ENCODE measurements at places on chromosomes 7 and 10.

DNA sequence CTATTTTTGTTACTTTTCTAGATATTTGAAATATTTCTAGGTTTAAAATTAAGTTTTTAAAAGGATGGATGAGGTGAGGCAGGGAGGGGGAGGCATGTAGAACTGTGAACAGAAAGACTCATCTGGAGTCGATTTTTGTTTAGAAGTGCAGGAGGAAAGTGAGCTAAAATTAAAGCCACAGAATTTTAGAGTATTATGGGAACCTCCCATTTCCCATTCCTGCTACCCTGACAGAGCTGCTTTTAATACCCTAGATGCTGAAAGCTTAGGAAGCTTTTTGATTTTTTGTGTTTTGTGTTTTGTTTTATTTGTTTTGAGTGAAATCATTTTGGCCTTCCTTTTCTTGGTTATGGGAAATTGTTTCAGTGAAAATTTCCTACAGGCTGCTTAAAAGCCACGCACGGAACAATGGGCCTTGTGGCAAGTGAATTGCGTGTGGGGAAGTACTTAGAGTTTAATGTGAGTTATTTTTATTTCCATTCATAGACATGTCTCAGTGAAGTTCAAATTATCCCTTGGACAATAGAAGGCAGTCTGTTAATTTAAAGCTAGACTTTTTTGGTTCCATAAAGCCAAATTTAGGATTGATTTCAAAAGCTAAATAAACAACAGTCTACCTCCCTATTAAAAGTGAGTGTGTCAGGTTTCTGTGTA lies 102.0 kb upstream of the HDAC9 start:
- no peak for DNase-seq

DNA sequence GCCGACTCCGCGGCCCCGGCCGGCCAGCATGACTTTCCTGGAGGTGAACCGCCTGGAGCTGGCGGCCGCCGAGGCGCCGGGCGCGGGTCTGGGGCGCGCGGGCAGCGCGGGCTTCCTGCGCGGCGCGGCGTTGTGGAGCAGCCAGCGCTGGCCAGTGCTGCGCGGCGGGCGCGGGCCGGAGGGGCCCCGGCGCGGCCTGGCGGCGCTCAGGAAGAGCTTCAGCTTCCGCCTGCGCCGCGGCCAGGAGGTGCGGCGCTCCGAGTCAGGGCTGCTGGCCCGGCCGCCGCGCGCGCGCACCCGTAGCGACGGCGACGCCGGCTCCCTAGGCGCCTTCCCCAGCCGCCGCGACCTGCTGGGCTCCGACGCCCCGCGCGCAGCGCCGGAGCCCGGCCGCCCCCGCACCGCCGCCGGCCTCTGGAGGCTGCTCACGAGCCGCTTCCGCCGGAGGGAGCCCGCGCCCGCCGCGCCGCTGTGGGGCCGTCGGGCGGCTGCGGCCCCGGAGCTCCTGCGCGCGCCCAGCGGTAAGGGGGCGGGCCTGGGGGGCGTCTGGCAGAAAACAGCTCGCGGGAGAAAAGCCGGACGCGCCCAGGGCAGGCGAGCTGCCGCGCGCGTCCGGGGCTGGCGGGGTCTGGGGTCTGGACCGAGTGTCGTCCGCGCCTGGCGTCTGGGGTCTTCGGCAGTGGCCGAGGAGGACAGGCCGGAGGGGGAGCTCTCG lies 29.0 kb downstream of the AGAP3 start:
- no peak for DNase-seq

GRCh38 chr10:49293208-49293603 lies 5.8 kb upstream of the C10orf71 start:
- DNase-seq: no peak

DNA sequence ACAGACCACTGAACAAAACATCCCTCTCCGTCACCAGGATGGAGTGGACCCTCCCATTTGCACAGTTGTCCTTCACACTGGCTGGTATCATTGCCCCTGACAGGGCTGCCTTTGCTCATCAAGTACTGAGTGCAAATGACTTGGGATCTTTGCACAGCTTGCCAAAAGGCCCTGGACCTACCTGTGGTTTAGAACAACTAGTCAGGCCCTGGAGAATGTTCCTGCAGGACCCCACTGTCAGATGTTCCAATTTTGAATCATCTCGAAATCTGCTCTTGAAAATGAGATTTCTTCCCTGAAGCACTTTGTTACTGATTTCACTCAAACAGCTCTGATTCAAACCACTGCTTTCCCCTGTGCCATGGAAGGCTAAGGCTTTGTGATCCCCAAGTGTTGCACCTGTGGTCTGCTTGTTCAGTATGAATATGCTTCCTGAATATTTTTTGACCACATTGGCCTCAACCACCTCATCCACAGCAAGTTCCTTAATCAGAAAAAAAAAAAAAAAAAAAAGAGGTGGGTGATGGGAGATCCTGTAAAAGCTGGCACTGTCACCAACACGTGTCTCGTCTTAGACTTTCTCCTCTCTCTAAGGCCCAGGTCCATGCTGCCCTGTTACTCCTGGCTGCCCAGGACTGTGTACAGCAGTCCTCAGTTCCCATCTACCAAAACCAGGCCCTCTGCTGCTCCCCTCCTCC lies 2.7 kb upstream of the AOAH start:
- DNase-seq: no peak

DNA sequence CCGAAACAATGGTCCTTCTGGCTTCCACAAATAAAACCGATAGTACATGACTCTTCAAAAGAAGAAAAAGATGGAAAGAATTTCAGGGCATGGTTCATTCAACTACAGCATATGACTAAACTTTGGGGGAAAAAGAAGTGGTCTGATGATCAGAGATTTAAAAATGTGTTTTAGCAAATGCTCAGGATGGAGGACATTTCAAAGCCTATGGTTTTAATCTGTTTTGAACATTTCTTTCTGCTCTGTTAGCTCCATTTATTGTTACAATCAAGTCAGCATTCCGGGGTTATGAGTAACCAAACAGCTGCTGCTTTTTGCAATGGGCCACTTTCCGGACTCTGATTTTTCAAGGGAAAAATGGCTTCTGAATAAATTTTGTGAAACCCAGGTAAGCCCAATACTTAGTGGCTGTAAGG lies 142.4 kb downstream of the CUBN start:
- DNase-seq: no peak

GRCh38 chr10:29780096-29780495 lies 145.3 kb upstream of the SVIL start:
- no peak for DNase-seq

DNA sequence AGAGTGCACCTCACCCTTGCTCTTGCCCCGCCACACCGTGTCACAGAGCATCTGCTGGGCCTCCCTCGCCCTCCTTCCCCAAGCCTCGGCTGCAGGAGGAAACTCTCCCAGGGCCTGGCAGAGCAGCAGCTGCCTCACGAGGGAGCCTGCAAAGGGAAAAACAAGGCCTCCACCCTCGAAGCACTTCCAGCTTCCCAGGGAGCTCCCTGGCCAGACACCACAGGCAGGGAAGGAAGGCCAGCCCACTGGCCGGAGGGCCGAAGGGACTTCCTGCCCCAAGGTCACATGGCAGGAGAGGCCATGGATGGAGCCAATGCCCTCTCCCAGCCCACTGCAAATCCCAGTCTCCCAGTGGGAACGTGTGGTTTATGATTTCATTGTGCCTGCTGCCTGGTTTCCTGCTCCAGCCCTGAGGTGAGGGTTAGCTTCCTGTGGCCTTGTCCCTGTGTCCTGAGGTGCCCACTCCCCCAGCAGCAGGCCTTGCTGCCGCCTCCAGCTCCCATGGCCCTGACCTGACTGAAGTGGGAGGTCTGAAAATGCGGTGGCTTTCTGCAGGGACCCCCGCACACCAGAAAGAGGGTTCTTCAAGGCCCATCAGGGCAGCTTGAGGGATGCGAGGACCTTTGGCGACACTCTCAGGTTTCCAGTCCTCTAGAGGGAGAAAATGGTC lies 100.5 kb upstream of the PPIF start:
- peak; percentile 53 for DNase-seq

GRCh38 chr10:89367529-89367928 lies 10.3 kb upstream of the IFIT1B start:
- peak; percentile 56 for DNase-seq

DNA sequence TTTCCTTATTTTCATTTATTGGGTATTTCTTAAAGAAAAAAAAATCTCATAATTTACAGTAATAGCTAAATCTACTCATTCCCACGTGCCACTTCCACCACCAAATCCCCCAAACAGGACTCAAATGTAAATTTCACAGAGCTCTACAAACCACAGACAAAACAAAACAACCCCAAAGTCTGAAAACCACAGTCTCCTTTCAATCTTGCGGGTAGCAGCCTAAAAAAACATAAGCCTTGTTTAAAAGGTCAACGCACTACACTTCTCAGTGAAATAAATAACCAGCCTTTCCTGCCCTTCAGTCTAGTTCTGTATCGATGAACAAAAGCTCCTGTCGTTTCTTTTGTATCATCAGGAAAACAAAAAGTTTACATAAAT lies 121.8 kb upstream of the AFAP1L2 start:
- no peak for DNase-seq

- no peak for DNase-seq
Measured at GRCh38 chr10:69486922-69487730, 35.9 kb downstream of the TSPAN15 start.

- peak; percentile 58 for DNase-seq
Measured at GRCh38 chr10:92848441-92849233, at the start of gene EXOC6. TSS of gene EXOC6 (plus strand) at chr10:92848520. CDS start at chr10:92848534, 14 bp downstream.

- DNase-seq: no peak
Measured at GRCh38 chr10:104233817-104234216, 1.7 kb upstream of the CFAP43 start.

Measured in hippocampal formation (tissue), 2 donors.